PC-3 (cell line): ENCODE measurements at places on chromosomes 1 and 21. TPM values are rescaled to one million over a fixed set of nuclear protein-coding genes. Genes with fewer than 3 reads are reported as not detected.

DNA sequence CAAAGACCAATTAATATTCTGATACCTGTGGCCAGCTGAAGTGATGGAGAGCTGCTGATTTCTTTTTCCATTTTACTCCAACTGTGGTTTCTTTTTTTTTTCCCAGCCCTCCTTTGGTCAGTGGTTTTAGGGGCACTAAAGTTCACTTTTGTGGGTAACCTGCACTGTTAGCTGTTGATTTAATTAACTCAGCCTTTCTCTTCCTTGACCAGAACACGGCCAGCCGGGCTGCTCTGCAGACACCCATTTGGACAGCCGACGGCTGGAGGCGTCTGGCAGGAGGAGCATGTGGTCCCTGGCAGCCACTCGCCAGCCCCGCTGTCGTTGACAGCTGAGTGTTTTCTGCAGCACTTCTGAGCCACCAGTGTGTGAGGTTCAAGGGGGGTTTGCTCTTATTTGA lies 136.2 kb upstream of the RUNX3 start:
- no peaks in the 10 kb centered on the region for H3K27me3 ChIP-seq
- peaks cover 4% of the 10 kb centered on the region; the same call in 1 of the 2 replicates for H3K4me1 ChIP-seq
- no peak for DNase-seq
- no peak overlapping the region for H3K4me3 ChIP-seq
- no peak overlapping the region for H3K27ac ChIP-seq

GREM2 gene
- not detected in 2 replicates for total RNA-seq

OR2L2 gene
- 0.06 TPM in 1 of 2 replicates, not detected in the other for total RNA-seq

C1orf226 gene
- 2.6 and 4.3 TPM in 2 replicates for total RNA-seq

DNA sequence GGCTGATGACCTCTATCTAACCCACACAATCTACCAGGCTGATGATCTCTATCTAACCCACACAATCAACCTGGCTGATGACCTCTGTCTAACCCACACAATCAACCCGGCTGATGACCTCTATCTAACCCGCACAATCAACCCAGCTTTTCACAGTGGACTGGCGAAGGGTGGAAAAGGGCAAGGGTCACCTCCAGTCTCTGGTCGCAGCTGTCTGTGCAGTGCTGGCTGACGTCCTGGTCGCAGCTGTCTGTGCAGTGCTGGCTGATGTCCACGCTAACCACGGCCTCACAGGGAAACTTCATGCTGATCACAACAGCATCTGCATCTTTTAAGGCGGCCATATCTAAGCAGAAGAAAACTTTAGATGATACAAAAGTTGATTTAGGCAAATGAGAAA lies 12.2 kb upstream of the CCDC27 start:
- H3K27me3 ChIP-seq: no peaks in the 10 kb centered on the region
- H3K4me3 ChIP-seq: no peak overlapping the region
- H3K4me1 ChIP-seq: peaks cover 7% of the 10 kb centered on the region
- no peak for DNase-seq

PDE9A gene
- total RNA-seq: 0.33 and 1.3 TPM in 2 replicates

MAPKAPK2 gene
- 98.5 and 133 TPM in 2 replicates for total RNA-seq

SEMA4A gene
- 5.8 and 13.1 TPM in 2 replicates for total RNA-seq

GRCh38 chr1:78291872-78292271 lies 198.9 kb upstream of the PTGFR start:
- H3K4me3 ChIP-seq: no peak overlapping the region
- H3K27ac ChIP-seq: no peak overlapping the region
- no peak for DNase-seq
- H3K36me3 ChIP-seq: no peaks in the 10 kb centered on the region

MCOLN3 gene
- total RNA-seq: 1.2 and 2.4 TPM in 2 replicates

DNA sequence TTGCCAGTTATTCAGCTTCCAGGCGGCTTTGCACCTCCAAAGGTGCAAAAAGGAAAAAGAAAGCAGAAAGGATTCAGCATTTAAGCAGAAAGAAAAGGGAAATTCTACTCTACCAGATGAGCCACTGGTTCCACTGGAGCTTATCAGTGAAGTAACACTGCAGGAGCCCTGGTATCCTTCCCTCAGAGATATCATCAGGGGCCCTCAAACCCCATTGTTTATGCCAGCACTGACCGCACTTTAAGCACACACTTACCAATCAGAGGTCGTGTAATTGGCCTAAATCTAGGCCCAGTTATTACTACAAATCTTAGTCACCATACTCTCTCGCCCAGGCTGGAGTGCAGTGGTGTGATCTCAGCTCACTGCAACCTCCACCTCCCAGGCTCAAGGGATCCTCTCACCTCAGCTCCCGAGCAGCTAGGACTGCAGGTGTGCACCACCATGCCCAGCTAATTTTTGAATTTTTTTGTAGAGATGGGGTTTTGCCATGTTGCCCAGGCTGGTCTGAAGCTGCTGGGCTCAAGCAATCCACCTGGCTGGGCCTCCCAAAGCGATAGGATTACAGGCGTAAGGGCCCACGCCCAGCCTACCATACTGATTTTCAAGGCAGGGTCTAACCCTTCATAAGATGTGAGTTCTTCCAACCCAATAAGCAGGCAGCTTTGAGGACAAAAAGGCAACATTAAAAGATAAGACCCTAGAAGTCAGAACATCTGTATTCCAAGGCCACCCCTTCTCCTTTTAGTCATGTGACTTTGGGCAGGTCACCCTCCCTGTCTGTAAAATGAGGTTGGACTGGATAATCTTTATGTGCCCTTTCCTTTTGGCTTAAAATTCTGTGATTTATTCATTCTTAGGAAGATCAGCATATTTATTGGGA lies 125.3 kb downstream of the SYT2 start:
- no peaks in the 10 kb centered on the region for H3K27me3 ChIP-seq
- H3K4me1 ChIP-seq: peaks cover 37% of the 10 kb centered on the region
- no peak overlapping the region for H3K4me3 ChIP-seq
- H3K36me3 ChIP-seq: no peaks in the 10 kb centered on the region
- DNase-seq: no peak

DNA sequence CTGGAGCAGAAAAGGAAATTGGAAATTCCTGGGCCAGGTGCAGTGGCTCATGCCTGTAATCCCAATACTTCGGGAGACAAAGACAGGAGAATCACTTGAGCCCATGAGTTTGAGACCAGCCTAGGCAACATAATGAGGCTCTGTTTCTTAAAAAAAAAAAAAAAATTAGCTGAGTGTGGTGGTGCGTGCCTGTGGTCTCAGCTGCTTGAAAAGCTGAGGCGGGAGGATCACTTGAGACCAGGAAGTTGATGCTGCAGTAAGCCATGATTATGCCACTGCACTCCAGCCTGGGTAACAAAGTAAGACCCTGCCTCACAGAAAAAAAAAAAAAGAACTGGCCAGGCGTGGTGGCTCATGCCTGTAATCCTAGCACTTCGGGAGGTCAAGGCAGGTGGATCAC lies 56.7 kb downstream of the SRSF11 start:
- H3K4me1 ChIP-seq: no peaks in the 10 kb centered on the region
- no peak overlapping the region for H3K27ac ChIP-seq
- no peak overlapping the region for H3K4me3 ChIP-seq
- no peak for DNase-seq
- H3K27me3 ChIP-seq: no peaks in the 10 kb centered on the region
- H3K36me3 ChIP-seq: peaks cover 19% of the 10 kb centered on the region

SPRR2F gene
- not detected in 2 replicates for total RNA-seq

DNA sequence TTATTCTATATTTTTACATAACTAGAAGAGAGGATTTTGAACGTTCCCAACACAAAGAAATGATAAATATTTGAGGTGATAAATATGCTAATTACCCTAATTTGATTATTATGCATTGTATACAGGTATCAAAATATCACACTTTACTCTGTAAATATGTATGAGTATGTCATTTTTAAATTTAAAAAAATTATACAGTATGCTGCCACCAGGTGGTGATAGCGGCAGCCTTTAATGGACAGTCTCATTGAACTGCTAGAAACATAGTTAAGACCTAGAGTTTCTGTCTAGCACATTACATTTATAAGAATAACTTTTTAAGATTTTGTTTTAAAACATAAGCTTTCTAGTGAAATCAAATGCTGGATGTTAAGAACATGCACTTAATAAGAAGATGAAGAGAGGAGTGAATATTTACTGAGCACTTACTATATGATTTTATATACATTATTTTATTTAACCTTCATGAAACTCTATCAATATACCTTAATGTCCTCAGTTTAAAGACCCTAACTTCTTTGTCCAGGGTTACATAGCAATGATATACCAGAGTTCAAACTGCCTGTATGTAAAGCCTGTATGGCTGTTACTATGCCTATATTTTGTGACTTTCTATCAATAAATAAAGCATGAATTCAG lies 207.1 kb downstream of the NUF2 start:
- H3K36me3 ChIP-seq: no peaks in the 10 kb centered on the region
- no peaks in the 10 kb centered on the region for H3K4me1 ChIP-seq
- H3K27me3 ChIP-seq: peaks cover 27% of the 10 kb centered on the region
- H3K27ac ChIP-seq: no peak overlapping the region
- peak; percentile 67 for DNase-seq

PTPN14 gene
- 12.6 and 17.1 TPM in 2 replicates for total RNA-seq

LPAR3 gene
- total RNA-seq: 9.8 and 13.0 TPM in 2 replicates

DNA sequence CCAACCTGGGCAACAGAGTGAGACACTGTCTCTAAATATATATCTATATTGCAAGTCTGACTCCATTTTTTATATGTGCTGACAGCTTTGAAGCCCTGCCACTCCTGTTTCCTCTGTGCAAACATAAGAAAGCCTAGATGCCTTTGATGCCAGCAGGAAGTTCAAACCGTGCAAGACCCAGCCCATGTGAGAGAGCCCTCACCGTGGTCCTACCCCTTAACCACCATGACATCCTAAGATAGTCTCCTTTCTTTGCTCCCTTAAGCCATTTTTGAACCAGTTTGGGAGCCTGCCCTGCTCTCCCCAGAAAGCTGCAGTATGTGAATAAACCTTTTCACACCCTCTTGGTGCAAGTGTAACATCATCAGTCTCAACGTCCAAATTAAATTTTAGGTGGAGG lies 3.7 kb upstream of the DIPK1A start:
- peaks cover 9% of the 10 kb centered on the region for H3K4me1 ChIP-seq
- DNase-seq: no peak
- no peak overlapping the region for H3K27ac ChIP-seq
- H3K27me3 ChIP-seq: no peaks in the 10 kb centered on the region
- no peaks in the 10 kb centered on the region for H3K36me3 ChIP-seq

DNA sequence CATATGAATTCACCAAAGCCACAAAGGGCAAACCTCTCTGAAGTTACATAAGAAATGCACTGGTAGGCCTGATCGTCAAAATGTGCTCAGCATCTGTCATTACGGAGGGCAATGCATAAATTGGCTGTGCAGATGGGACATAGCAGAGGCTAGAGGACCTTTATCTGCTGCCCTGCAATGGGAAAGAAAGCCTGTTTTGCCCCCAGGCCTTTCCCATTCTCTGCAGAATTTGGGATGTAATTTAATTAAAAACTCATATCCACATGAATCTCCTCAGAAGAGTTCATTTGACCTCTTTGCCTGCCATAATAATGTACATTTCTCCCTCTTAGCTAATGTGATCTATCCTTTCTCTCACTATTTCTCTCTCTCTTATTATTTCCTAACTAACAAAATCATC lies 158.1 kb downstream of the ZP4 start:
- H3K36me3 ChIP-seq: no peaks in the 10 kb centered on the region
- no peak for DNase-seq
- no peak overlapping the region for H3K27ac ChIP-seq
- no peak overlapping the region for H3K4me3 ChIP-seq
- no peaks in the 10 kb centered on the region; the same call in 1 of the 2 replicates for H3K27me3 ChIP-seq

BARHL2 gene
- not detected in 2 replicates for total RNA-seq

- H3K27me3 ChIP-seq: peaks cover 67% of the 10 kb centered on the region
- no peak overlapping the region for H3K27ac ChIP-seq
- no peak overlapping the region for H3K4me3 ChIP-seq
- DNase-seq: peak; percentile 41
- peaks cover 23% of the 10 kb centered on the region for H3K4me1 ChIP-seq
- H3K36me3 ChIP-seq: no peaks in the 10 kb centered on the region
Observed at GRCh38 chr21:42652527-42653230, 742 bp upstream of the PDE9A start.
